Stimulated activated CD4-positive, alpha-beta T cell treated with anti-CD3 and anti-CD28 coated beads, Interleukin-1b, Interleukin-23, amount 100 ng/mL, for 1 hour (primary cell): ENCODE measurements at places on chromosomes 3 and 15.

- DNase-seq, result no peak
These were observed 2.1 kb downstream of the SFMBT1 start for GRCh38 chr3:53043738-53044137.

GRCh38 chr3:182259579-182259978, 533.7 kb upstream of the ATP11B start:
- no peak for DNase-seq

GRCh38 chr3:168327856-168328255, 232.1 kb upstream of the GOLIM4 start:
- DNase-seq, result no peak

GRCh38 chr3:73068419-73068818, 7.0 kb downstream of the EBLN2 start:
- DNase-seq, result no peak
